ENCODE measurements at places on chromosomes 16 and 17.

GRCh38 chr17:31147507-31148202 is 52.9 kb downstream of the NF1 start:
- no peak for DNase-seq

- no peak for DNase-seq
These were observed 5.3 kb upstream of the RPL27 start for GRCh38 chr17:42992872-42993271.

GRCh38 chr17:66676421-66676820 is 158.5 kb upstream of the CACNG5 start:
- DNase-seq = no peak

DNA sequence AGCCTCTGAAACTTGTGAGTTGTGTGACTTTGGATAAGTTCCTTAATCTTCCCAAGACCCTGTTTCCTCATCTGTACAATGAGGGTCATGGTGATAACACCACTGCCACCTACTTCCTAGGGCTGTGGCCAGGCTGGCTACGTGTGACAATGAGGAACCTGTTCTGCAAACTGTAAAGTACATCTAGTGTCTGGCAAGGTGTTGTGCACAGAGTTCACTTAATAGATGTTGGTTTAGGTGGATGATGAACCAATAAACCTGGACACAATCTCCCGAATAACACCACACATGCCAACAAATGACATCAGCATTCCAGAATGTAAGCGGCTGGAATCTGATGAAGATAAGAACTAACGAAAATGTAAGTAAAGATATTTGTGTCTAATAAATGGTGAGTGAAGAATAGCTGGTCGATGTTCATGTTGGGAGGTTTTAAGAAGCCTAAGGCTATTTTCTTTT is 82.3 kb downstream of the MARCHF10 start:
- DNase-seq = no peak

DNA sequence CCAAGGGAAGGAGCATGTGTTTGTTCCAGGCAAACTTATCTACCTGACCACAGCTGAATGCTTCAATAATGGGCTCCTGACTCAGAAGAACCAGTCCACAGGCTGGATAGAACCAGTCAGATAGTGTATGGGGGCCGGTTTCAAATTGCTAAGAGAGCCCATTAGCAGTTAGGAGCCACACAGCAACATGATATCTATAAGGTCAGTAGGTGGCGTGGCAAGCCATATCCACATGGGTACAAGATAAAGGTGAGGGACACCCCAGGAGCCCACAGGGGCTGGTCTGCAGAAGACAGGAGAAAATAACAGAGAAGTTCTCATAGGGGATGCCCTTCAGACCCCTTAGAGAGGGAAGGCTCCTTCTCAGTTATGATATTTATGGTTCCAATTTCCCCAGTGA is 31.6 kb upstream of the CDRT15 start:
- DNase-seq = no peak

GRCh38 chr17:35609831-35610230 is 22.7 kb downstream of the AP2B1 start:
- DNase-seq = no peak

DNA sequence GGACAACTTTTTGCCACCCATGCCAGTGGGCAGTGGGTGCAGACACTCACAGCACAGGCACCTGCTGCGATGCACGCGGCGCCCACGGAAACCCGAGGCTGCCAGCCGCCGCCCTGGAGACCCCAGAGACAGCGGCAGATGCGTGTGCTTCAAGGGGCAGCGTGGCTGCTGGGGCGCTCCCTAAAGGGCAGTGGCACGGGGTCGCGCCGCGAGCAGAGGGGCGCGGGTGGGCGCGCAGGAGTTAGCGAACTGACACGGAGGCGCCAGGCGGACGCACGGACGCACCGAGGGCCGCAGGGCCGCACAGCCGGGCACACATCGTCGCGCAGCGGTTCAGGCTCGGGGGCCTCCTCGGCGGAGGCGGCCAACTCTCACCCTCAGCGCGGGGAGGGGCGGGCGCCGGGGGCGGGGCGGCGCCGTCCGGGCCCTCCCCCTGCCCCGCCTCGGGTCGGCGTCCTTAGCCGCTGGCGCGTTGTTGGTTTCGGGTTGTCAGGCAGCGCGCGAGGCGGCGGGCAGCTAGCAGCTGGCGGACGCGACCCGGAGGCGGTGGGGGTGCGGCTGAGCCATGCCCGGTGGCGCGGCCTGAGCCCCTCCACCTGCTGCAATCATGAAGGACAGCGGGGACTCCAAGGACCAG is at the start of gene KIF19:
KIF19 (plus strand) TSS at position 484 of the 637 bp plus-strand sequence; CDS start at position 608, 124 bp downstream.
- no peak for DNase-seq

DNA sequence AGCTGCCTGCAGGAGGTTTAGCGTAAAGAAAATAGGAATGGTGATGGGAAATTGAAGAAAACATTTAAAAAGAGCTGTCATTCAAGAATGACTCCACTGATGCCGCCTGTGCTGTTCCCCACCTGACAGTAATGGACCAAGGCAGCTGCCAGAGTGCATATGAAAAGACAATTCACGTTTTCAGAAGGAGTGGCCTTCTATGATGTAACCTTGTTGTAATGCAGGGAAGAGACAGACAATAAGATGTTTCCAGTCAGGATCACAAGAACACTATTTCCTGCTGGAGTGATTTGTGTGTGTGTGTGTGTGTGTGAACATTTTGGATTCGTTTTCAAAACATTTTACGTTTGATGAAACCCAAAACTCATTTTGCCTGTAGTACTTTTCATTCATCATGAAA is 203.7 kb downstream of the LGALS9B start:
- DNase-seq = no peak
